Kidney capillary endothelial cell (primary cell): ENCODE measurements at places on chromosomes 13 and 19.

- DNase-seq: no peak
Measured at GRCh38 chr13:110341445-110342244, 34.6 kb downstream of the COL4A2 start.

DNA sequence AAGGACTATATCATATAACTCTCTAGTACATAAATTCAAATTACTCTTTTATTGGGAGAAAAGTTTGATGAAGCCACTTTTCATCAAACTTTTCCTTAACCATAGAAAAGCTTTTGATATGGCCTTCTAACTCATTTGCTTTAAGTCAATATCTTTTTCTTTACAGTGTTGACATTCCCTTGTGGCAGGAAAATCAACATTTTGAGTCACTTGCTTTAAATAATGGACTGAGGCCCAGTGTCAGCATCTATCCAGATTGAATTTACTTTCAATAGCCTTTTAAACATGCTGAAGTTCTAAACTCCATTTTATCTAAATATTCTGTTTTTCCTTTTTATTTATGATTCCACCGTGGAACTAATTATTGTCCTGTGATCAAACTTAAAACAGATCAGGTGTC, 62.7 kb downstream of the PCDH9 start:
- DNase-seq: no peak

DNA sequence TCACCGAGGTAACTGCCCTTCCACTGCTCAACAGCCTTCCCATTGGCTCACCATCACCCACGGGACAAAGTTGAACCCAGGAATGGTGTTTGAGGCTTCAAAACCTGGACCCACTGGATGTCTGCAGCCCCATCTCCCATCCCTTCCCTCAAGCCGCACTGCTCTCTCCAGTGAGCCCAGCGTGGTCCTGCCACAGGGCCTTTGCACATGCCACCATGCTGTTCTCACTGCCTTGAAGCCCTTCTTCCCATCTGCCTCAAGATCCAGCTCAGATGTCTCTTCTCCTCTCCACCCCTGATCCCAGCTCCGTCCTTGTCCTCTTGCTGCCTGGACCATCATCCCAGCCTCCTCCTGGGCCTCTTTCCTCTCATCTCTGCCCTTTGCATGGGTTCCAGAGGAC, 4.0 kb downstream of the SHISA7 start:
- DNase-seq: no peak

DNA sequence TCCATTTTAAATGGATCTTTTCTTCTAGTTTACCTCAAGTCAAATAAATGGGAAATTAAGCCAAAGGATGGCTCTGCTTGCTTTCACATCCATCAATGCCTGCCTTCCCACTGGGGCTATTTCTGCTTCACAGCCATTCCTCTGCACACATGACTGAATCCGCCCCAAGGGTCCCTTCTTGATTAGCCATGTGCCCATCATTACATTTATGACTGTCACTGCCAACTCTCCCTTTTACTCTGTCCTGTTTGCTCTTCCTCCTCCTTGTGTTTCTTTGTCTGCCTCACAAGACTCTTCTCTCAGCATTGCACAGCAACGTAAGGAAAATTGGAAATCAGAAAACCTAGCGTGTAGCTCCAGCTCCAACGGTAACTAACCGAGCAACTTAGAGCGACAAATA, 410.2 kb downstream of the TBC1D4 start:
- no peak for DNase-seq

DNA sequence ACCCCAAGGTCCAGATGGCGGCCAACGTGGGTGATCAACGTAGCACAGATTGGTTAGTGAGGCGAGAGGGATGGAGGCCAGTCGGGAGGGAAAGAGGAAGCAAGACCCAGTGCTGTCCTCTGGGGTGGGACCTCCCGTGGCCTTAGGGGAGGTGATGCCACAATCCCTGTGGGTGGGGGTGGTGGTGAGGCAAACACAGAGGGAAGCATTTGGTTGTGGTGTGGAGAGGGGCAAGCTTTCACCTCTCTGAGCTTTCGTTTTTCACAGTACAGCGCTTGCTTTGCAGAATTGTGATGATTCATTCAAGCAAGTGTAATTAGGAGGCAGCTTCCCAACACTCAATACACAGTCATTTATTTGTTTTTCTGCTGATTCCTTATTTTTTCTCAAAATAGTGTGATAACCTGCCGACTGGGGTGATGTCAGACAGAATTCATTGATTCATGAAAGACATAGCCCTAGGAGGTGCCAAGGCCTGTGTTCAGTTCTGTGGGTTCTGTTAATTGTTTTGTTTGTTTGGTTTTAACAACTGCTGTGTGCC, 2.4 kb downstream of the LENG8 start:
- no peak for DNase-seq

DNA sequence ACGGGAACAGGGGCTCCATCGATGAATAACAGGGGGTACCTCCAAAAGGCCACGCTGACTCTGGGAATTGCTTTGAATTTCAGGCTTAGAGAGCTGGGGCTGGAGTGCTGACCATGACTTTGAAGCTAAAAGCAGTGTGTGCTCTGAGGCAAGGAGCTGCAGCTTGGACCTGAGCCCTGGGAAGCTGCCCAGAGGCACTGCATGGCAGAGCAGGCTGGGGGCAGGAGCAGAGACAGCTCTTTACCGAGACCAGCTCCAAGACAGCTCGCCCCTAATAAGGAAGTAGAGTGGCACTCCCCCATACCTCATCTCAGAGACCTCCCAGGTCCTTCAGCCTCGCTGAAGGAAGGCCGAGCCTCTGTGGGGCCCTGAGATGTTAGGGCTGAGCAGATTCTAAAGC, 200.2 kb downstream of the COL4A1 start:
- no peak for DNase-seq

- DNase-seq: no peak
Measured at GRCh38 chr19:1673645-1674292, 21.4 kb upstream of the TCF3 start.

- no peak for DNase-seq
Measured at GRCh38 chr13:31980830-31981229, 50.7 kb upstream of the FRY start.

- no peak for DNase-seq
Measured at GRCh38 chr19:38319421-38320258, at the start of gene KCNK6. Gene KCNK6 (plus strand): TSS chr19:38319845. CDS start chr19:38319951, 106 bp downstream.

- no peak for DNase-seq
Measured at GRCh38 chr19:18946918-18947317, 5.9 kb upstream of the HOMER3 start.

DNA sequence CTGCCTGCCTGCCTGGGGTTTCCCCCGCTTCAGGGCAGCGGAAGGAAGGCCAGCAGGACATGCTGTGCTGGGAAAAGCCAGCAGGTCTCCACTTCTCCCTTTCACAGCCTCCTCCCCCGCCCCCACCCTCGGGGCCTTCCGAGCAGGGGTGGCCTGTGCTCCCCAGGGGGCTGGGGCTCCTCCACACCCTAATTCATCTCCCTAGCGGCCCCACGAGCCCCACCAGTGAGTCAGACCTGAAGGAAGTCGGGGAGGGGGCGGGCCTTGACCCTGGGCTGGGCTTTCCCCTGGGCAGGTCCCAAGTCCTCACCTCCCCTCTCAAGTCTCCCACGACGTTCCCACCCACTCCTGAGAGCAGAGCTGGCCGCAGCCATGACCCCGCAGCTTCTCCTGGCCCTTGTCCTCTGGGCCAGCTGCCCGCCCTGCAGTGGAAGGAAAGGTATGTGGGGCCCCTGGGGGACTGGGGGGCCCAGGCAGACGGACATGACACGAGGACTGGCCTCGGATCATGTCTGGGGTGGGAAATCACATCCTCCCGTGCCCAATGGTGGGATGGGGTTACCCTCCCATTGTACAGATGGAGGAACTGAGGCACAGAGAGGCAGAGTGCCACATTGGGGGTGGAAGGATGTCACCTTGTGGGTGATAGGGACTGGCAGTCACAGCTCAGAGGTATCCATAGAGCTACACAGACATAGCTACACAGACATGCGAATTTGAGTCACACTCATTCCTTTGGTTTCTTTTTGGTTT, at the start of gene EBI3:
Gene EBI3, plus strand, starts transcription at position 345 of the 753 bp plus-strand sequence. Its CDS starts 28 bp downstream, at position 373.
- DNase-seq: no peak

DNA sequence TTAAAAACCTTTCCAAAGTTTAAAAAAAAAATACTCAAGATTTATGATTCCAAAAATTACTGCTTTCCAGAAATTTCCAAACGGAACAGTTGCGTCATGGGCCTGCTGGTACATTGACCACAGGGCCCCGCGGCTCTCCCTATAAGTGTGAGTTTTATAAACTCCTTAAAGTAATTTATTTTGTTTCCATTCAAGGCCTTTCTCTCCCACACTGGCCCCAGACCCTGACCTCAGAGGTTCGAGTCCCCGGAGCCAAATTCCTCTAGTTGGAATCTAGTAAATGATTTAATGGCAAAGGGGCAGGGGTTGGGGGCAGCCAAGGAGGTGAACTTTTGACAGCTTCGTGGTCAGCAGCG, 97.5 kb downstream of the INSR start:
- no peak for DNase-seq

GRCh38 chr13:105219651-105220050, 1315.8 kb downstream of the EFNB2 start:
- DNase-seq: no peak

DNA sequence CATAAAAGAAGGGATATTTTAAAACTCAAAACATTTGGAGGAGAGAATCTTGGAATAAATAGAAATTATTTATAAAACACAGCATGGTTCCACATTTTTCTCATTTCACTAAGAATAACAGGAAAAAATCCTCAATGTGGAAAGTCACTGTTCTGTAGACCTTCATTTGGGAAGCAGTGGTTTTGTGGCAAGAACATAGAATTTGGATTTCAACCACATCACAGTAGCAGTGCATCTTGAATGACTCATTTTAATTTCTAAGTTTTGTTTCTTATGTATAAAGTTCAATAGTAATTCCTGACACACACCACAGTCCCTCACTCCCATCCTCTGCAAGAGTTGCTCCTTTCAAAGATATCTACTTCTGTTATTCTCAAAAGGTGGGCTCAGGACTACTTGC, 264.0 kb downstream of the ENOX1 start:
- DNase-seq: no peak

GRCh38 chr19:29483944-29484581, 41.7 kb upstream of the VSTM2B start:
- DNase-seq: no peak

DNA sequence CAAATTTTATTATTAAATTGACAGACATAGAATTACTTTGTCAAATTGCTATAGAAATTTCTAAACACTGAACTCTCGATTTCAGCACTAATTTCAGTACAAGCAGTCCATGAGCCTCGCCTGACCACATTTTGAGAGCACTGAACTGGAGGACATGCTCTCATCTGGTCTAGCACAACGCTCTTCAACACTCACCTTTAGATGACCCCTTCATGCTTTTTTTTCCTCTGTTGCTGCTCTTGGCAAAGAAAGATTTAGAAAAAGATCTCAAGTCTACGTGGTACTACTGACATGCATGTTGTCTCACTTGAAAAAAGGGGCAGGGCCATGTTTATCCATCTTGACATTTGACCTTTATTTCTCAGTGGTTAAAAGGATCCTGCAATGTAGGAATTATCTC, 981.5 kb downstream of the DIAPH3 start:
- DNase-seq: no peak

DNA sequence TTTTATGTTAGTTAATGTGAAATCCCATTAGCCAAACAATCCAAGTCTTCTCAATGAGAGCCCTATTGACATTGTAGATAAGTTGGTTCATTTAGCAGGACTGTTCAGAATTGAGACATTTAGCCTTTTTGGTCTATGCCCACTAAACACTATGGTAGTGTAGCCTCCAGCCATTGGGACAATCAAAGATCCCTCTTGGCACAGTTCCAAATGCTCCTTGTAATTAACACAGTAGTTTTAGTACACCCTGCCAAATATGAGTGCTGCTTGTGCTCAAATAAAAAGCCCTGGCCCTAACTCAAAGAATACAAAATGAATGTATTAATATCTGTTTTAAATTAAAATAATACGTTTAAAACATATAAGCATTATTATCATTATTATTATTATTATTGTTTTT, 15.4 kb upstream of the FAM216B start:
- DNase-seq: no peak

GRCh38 chr19:48975947-48976847, 11.1 kb downstream of the FTL start:
- no peak for DNase-seq

DNA sequence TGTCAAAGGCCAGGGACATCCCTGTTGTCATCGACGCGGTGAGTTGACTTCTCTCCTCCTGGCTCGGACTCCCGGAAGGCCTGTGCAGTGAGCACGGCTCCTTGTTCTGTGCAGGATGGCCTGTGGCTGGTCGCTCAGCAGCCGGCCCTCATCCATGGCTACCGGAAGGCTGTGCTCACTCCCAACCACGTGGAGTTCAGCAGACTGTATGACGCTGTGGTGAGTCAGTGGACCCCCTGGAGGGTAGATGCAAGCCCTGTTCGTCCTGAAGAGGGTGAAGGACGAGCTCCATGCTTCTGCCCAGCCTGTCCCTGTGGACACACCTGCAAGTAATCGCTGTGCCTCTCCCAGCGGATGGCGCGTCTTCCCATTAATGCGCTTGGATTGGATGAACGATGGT, 19.2 kb downstream of the NAXD start:
- DNase-seq: no peak

DNA sequence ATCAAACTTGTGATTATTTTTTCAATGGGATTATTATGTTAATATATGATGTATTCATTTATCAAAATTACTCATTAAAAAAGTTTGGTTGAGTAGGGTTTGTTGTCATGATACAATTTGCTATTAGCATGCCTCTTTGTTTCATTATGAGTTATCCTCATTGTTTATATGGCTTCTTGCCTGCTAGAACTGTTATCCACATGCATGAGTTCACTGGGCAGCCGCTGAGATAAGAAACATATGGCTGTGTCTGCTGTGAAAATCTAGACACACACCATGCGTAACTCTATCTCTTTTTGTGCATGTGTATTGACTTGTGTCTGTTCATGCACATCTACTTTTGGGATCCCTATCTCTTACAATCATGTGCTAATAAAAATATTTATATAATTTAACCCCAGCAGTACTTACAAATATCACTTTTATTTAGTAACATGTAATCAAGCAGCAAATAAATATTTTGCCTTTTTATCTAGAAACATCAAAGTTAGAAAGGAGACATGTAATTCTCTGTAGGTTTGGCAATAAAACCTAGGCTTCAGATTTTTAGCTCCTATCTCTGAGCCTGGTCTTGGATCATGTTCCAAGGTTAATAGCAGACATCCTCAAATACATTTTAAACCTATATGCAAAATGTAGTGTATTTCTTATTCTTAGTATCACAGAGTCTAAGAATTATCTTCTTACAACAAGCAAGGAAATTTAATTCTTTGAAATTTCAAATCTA, 11.2 kb upstream of the KLF12 start:
- DNase-seq: no peak

DNA sequence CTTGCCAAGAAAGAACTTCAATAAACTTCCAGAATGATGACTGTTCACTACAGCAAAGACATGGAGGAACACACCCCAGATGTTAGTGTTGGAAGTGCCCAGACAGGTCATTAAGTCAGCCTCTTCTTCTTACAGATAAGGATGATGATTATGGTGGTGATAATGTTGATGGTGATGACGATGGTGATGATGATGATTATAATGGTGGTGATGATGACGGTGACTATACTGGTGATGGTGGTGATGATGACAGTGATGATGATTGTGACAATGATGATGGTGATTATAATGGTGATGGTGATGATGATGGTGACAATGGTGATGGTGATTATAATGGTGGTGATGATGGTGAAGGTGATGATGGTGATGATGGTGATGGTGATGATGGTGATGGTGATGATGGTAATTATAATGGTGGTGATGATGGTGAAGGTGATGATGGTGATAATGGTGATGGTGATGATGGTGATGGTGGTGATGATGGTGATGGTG, 8.4 kb downstream of the C13orf46 start:
- DNase-seq: no peak
